ENCODE measurements at places on chromosomes 11 and 22. TPM values are rescaled to one million over a fixed set of nuclear protein-coding genes. Genes with fewer than 3 reads are reported as not detected.

Gene LMO2
- 4.6 TPM for polyA plus RNA-seq

Gene FXYD2
- polyA plus RNA-seq: 379 TPM

Gene KIAA1671
- 5.5 TPM for polyA plus RNA-seq

Gene OTUB1
- 50.5 TPM for polyA plus RNA-seq

Gene ELP4
- polyA plus RNA-seq: 9.0 TPM

Gene VPS26B
- 20.8 TPM for polyA plus RNA-seq

Gene ZP1
- polyA plus RNA-seq: 0.79 TPM

Gene ART1
- not detected for polyA plus RNA-seq

Gene OR4D5
- polyA plus RNA-seq: not detected

Gene PLAAT2
- polyA plus RNA-seq: 1.5 TPM

Gene MUC2
- polyA plus RNA-seq: not detected
